ENCODE measurements at places on chromosomes 12 and 14.
A peak's percentile ranks its signal among the peaks of the same experiment; 100 is the strongest.

GRCh38 chr14:100746326-100746725 is 19.6 kb downstream of the DLK1 start:
- no peak for DNase-seq

- DNase-seq = no peak
Observed at GRCh38 chr14:67817750-67818438, 1.5 kb upstream of the ZFYVE26 start.

DNA sequence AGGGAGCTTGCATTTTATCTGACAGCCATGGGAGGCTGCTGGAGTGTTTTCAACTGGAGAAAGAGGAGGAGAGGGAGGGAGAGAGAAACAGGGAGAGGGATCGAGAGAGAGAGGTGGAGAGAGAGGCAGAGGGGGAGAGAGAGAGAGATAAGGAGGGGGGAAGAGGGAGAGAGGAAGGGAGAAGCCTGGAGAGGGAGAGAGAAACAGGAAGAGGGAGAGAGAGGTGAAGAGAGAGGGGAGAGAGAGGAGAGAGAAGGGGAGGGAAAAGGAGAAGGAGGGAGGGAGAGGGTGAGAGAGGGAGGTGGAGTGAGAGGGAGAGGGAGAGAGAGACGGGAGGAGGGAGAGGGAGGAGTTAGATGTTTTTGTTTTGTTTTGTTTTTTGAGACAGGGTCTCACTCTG is 45.6 kb downstream of the DNAH10 start:
- no peak for DNase-seq

- DNase-seq = no peak
Observed at GRCh38 chr12:4026020-4026358, 152.8 kb upstream of the PARP11 start.

GRCh38 chr14:77139540-77140358 is 1.8 kb downstream of the ZDHHC22 start:
- DNase-seq = no peak

GRCh38 chr12:46959502-46959901 is 119.9 kb upstream of the PCED1B start:
- DNase-seq = no peak

GRCh38 chr14:88546621-88547385 is 8.0 kb downstream of the PTPN21 start:
- DNase-seq = no peak

DNA sequence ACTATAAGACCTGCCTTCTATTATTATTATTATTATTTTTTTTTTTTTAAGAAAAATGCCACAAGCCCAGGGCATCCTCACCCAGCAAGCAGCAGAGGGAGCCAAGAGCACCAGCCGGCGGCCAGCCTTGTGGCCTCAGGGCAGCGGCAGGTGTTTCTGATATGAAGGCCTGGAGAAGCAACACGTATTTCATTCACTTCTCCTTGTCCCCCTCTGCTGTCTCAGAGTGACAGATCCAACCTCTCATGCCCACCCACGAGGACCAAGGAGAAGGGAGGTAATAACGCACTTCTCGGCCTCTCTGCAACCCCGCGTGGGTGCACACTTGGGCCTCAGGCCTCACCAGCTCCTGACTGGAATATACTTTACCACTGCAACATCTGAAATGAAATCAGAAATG is 25.4 kb downstream of the CDC42BPB start:
- DNase-seq = no peak

DNA sequence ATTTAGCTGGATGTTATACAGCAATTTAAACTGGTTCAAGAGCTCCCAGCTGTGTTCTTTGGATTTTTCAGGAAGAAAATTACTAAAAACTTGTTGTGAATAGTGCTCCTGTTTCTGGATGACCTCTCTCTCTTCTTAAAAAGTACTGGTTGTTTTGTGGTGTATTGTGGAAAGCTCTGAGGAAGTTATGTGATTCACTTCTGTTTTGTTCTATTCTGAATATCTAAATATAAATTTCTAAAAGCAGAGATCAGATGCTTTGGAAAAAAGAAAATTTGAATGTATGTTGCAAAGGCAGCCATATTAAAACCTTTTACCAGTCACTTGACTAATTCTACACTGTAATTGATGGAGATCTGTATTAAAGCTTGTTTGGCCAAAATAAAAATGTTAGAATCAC is 3.4 kb upstream of the C3AR1 start:
- DNase-seq = no peak

DNA sequence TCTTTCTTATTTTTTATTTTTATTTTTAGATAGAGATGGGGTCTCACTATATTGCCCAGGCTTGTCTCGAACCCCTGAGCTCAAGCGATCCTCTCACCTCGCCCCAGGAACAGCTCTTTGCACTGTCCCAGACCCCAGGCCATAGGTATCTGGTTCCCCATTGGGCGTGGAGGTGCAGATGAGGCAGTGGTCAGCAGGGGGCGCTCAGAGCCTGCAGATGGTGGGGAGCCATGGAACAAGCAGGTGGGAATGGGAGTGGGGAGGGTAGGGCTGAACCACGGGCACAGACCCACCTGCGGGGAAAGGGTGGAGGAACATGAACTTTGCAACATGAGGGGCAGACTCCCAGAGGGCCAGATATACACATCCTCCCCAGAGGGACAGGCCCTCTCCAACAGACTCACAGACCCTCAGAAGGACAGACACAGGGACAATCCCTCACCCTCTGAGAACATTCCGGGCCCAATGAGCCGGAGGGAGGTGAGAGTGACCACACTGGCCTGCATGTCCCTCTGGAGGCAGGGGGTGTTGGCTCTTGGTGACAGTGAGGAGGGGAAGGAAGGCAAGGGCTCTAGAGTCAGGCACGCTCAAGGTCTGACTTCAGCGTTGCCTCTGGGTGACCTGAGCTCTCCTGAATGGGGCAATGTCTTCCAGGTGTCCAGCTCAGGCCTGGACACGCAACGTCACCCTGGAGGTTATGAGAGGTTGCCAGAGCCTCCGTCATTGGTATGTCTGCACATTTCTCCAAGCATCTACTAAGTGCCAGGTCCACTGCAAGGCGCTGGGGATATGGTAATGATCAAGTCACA is 34.9 kb downstream of the KRT80 start:
- DNase-seq = peak; percentile 35

GRCh38 chr12:662566-663292 is 516 bp downstream of the NINJ2 start:
- no peak for DNase-seq

GRCh38 chr14:60636879-60637478 is 12.3 kb downstream of the SIX1 start:
- DNase-seq = no peak

DNA sequence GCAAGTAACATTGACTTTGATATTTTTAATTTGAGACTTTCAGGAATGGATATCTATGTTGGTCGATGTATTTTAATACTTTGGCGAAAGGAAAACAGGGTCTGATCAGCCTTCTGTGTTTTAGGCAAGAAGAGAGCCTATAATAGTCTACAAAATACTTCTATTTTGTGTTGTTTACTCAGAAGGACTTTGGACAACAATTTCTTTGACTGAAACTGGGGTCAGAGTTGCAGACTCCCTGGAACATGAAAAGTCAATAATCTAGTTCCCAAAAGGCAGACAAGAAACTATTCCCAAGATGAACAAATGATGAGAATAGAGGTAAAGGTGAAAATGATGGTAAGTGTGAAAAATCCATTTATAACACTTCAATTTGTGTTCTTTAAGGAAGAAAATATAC is 10.6 kb upstream of the NUBPL start:
- DNase-seq = no peak

- DNase-seq = no peak
Observed at GRCh38 chr12:3533703-3534386, 42.8 kb downstream of the PRMT8 start.

DNA sequence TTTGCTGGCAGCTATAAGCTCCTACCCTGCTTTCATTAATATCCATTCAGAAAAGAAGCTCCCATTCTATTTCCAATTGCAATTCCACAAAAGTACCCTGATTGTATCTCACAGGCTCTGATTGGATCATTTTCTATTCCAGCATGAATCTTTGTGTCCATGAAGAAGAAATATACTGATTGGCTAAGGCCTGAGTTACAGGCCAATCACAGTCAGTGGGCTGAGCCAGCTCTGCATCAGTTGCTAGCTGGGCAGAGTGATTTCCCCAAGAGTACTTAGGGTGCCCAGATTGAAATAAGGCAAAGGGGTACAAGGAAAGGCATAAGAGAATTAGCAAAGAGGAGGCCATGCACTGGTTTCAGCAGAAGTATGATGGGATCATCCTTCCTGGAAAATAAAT is 14.4 kb downstream of the ART4 start:
- DNase-seq = no peak

GRCh38 chr14:26174395-26174794 is 423.4 kb downstream of the NOVA1 start:
- DNase-seq = no peak

- no peak for DNase-seq
Observed at GRCh38 chr12:101235686-101236085, 25.6 kb upstream of the SLC5A8 start.

DNA sequence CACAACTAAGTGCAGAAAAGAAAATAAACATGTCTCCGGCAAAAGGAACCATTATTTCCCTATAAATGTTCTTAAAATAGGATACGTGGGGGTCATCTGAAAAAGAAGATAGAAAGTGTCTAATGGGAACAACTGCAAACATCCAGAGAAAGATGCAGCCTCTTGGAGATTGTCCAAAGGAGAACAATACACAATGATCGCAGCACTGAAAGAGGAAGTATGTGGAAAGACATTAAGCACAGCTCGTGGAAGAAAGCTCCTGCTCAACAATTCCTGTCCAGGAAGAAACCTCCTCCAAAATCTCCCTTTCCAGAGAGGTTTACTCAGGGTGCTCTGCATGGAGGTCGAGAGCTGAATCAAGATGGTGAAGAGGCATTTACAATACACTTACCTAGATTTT is 2.5 kb upstream of the LALBA start:
- DNase-seq = no peak

- DNase-seq = no peak
Observed at GRCh38 chr12:131364903-131365820, 345.7 kb upstream of the SFSWAP start.

- no peak for DNase-seq
Observed at GRCh38 chr12:15664491-15664890, 124.7 kb downstream of the EPS8 start.

- no peak for DNase-seq
Observed at GRCh38 chr12:75525263-75525662, 13.9 kb upstream of the KRR1 start.

GRCh38 chr12:117563007-117563406 is 201.6 kb upstream of the NOS1 start:
- no peak for DNase-seq

DNA sequence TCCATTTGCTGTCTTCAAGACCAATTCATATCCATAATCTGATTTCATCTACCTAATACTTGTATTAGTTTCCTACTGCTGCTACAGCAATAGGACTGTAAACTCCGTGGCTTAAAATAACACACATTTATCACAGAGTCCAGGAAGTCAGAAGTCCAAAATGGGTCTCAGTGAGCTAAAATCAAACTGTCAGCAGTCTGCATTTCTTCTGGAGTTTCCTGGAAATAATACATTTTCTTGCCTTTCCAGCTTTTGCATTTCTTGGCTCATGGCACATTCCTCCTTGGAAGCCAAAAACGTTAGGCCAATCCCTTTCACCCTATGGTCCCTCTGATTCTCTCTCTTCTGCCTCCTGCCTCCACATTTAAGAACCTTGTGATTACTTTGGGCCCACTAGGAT is 239.8 kb downstream of the PRKD1 start:
- no peak for DNase-seq

- DNase-seq = no peak
Observed at GRCh38 chr12:122947352-122947792, 18.9 kb downstream of the ABCB9 start.

DNA sequence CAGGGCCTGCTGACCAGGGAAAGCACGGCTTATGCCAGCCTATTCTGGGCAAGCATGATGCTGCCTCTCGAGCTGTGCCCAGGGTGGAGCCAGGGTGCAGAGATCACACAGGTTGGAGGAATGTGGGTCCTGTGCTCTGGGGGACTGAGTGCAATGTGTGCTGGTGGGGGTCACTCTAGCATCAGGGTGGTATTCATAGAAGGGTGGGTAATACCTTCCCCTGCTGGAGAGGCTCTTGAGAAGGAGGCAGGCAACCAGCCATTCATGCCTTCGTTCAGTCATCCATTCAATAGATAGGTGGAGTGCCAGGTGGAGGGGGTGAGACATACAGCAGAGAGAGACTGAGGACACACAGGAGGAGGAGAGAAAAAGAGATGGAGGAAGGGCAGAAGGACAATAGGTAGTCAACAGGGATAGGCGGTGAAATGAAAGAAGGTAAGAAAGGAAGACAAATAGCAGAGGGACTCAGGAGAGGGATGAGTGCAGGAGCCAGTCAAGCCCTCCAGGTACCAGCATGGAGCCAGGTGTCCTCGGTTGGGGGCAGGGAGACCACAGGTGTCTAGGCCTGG is 5.2 kb upstream of the ZNF385A start:
- DNase-seq = no peak

DNA sequence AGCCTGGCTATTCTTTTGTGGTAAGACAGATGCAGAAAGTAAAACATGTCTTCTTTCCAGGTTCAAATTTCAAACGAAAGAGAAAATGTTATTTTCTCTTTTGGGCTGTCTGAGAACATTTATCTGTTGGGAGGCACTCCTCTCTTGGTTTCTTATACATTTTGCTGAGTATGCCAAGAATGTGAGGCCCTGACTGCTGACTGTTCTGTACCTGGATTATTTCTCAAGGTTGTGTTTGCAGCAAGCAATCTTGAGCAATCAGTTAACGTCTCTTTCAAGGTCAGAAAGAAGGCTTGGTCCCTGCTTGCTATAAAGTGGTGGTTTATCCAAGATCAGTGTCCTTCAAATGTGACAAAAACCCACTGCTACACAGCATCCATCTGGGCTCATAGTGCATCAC is 9.8 kb downstream of the SSTR1 start:
- no peak for DNase-seq

GRCh38 chr12:78764913-78765312 is 99.7 kb upstream of the SYT1 start:
- DNase-seq = no peak

GRCh38 chr12:5524116-5524768 is 92.3 kb downstream of the NTF3 start:
- DNase-seq = no peak

DNA sequence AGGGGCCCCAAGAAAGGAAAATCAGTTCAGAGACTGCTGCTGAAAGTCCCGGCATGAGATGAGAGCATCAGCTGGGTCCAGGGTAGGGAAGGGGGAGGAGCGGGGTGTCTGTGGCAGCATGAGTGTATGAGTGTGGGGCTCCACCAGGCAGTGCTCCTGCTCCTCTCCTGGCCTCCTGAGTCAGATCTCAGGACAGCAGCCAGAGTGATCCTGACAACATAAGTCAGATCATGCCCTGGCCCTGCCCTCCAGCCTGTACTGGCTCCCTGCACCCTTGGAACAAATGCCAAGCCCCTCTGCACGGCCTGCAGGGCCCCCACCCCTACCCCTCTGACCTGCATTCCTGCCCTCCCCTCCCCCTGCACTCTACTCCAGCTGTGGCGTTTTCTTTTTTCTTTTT is 24.2 kb upstream of the LRP1-AS start:
- DNase-seq = no peak

- DNase-seq = no peak
Observed at GRCh38 chr12:52643233-52644077, 8.6 kb downstream of the KRT2 start.

- no peak for DNase-seq
Observed at GRCh38 chr12:108060067-108060466, 69.0 kb upstream of the WSCD2 start.

Data from thoracic aorta (tissue), 2 donors.